ENCODE measurements at places on chromosomes 2 and 18.

DNA sequence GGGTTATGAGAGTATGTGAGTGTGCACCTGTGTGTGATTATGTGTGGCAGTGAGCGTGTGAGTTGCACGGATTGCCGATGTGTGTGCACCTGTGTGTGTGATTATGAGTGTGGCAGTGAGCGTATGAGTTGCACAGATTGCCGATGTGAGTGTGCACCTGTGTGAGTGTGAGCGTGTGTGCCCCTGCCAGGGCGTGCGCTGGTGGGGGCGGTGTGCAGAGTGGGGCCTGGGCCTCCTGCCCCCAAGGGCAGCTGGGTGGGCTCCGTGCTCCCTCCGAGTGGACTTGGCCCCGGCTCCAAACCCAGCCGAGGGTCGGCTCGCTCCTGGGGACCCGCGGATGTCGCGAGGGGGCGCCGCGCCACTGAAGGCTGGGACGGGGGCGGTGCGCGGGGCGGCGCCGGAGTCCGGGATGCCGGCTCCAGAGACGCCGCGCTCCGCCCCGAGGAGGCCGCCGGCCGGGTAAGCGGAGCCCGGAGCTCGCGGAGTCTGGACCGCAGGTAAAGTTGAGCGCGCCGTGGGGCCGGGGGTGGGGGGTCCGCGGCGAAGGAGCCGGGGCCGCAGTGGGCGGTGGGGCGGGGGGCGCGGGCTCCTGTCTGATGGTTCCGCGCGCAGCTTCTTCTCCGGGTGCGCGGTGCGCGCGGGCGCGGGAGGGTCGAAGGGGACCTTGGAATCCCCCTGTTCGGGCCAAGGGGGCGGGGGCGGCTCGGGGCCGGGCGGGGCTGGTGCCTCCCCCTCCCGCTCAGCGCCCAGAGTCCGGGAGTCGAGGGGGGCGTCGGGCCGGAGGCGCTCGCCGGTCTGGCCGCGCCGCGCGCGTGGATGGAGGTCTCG is at the start of gene KCNG2:
KCNG2 (plus strand) TSS at position 421 of the 828 bp plus-strand sequence. CDS start 65,730 bp downstream, outside the sequence.
- no peak for DNase-seq

DNA sequence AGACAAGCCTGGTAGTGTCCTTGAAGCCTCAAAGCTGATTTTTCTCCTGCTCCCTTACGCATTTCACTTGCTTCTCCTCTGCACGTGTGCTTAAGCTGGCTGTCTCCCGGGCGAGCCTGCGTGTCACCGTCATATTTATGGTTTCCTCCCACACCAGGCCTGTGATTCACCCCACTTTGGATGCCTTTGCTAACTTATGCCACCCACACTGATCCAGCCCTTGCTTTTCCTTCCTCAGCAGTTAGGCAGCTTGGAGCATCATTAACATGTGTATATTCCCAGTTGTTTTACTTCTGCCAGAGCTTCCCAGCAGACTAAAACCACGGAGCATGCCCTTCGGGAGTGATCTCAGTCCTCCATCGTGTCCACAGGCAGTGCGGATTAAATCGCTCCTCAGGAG is 2.2 kb downstream of the ST3GAL5 start:
- DNase-seq: peak; percentile 35

GRCh38 chr2:85584354-85584856 is at the start of gene VAMP5:
Gene VAMP5 (plus strand): TSS chr2:85584431. CDS start chr2:85584491, 60 bp downstream.
- DNase-seq: no peak

DNA sequence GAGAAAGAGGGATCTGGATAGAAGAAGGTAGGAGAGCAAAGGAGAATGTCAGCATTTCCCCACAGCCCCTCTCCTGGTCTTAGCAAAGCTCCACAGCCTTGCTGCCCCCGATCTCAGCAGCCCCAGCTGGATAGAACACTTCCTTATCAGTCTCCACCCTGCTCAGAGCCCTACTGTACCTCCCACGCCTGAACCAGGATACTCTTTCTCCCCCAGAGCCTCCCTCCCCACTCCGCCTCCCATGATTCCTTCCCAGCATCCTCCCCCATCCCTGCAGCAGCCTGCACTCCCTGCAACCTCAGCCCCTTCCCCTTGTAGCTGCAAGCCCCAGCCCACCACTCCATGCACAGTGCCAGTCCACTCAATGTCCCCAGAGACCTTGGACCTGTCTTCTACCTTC is 25.8 kb downstream of the PLB1 start:
- no peak for DNase-seq

- DNase-seq: no peak
Measured at GRCh38 chr18:56389190-56389589, 249.2 kb downstream of the TXNL1 start.

DNA sequence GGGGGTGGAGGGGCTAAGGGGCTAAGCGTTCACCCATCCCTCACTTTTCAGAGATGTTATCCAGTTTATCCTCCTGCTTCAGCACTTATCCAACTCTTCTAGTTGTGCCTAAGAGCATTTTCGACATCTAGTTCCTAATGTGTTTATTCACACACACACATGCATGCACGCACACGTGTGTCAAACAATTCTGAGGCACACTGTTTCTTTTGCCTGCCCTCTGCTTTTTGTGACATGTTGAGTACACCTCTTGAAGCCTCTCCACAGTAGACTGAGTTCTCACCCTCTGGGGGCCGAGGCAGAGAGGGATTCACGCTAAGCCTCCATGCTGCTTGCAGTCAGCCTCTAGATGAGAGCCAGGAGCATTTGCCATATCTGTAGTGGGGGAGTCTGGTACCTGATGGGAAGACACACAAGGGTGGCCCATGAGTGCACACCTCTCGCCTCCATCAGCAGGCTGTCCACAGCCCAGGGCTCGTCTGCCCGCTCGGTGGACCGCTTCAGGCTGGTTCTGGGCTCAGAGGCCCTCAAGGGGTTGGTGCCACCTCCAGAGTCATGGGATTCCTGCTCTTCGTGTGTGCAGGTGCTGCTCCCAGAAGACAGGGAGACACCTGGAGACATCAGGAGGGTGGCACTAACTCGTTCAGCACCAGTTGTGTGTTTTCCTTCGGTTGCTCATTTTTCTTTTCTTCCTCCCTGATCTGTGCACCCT is 11.9 kb downstream of the TWIST2 start:
- DNase-seq: no peak

DNA sequence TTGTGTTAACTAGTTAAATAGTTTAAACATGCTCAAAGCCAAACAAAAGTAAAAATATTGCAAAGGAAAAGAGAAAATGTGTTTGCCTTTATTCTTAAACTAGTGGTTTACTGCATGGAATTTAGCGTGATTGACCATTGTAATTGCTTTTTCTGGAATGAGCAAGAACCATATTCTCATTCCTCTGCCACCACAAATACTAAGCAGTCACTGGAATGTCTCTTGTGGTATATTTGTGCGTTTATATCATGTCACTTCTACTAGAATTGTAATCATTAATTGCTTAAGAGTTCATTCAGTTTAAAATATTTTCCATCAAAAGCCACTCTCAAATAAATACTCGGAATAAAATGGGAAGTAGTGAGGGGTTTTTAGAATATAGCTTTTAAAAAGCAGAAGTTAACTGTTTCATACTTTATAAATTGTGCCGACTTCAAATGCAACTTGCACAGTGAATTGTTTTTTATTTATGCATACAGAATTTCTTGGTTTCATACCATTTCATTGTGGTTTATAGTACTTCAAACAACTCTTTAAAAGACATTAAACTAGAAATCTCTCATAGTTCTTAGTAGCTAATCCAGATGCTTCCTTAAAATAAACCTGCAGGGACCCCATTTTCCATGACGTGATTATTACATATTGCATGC is 288.1 kb downstream of the EPHA4 start:
- no peak for DNase-seq

DNA sequence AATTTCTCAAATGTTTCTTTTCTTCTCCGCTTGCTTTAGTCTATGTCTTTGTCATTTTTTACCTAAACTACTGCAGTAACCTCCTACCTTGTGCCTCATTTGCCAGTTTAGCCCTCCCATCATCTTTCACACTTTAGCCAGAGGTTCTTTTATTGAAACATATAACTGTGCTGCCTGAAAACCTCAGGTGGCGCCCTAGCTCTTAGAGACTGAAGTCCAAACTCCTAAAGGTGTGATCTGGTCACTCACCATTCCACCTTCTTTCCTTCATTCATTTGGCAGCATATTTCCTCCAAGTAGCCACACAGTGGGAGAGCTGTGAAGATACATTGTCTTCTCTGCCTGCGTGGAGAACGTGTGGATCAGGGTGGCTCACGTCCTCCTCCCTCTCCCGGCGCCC is 98.2 kb upstream of the MAPRE2 start:
- DNase-seq: no peak

- no peak for DNase-seq
Measured at GRCh38 chr2:101771227-101771902, 73.9 kb downstream of the MAP4K4 start.

Measured in NCI-H524 (cell line).